ENCODE measurements at places on chromosomes 5 and 9.

- no peak for DNase-seq
These were observed 118.6 kb downstream of the KCTD16 start for GRCh38 chr5:144289277-144289676.

DNA sequence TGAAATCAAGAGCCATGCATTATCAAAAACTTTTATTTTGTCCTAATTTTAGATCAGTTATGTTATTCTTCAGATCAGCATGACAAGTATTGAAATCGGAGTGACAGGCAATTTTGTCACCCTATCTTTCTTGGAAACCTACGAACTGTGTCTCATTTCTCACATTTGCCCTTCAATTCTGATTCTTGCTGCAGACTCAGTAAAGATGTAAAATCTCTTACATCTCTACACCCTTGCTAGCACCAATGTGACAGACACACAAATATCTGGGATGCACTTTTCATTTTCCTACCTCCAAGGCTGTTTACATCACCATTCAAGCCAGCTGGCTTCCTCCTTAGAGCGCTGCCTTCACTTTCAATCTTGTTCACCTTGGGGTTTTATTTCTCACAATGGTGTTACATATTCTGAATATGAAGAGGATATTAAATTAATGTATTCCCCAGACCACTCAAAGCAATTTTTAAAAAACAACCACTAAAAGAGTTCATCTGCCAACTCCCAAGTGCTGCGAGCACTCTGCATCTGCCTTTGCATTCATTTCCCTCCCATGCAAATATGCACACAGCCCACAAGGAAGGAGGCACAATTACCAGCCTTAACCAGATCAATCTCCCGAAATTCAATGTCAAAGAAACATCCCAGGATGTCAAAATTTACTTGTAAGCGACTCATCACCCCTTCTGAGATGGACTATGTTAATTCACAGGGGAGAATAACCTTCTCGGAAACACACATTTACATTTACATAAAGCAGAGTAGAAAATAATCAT is 164.3 kb downstream of the ENC1 start:
- no peak for DNase-seq

DNA sequence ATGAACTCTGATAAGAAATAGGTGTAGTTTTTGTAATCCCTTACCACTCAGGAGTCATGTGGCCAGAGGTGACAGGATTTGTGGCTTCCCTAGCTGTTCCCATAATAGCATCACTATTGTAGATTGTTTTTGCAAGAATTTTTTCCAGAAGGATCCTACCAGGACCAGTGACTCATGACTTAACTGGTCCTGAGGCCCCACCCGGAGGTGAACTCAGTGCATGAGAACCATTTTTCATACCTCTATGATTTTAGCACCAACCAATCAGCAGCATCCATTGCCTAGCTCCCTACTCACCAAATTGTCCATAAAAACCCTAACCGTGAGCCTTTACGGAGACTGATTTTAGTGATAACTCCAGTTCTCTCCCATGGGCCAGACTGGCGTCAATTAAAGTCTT is 484.8 kb downstream of the PSAT1 start:
- no peak for DNase-seq

GRCh38 chr9:70000469-70000868 is 43.2 kb upstream of the MAMDC2 start:
- no peak for DNase-seq

DNA sequence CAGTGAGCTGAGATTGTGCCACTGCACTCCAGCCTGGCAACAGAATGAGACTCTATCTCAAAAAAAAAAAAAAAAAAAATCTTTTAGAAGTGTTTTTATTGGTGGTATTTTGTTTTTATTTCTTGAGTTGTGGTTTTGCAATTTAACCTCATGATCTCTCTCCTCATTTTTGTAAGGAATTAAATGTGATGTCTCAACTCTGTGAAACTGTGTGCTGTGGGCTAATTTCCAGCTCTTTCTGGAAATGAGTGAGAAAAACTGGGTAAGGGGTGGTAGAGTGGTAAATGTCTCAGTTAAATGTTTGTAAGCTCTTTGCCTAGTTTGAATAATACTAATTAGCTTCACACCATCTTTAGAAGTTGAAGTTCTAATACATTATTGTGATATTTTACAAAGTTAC is 29.0 kb downstream of the ACO1 start:
- DNase-seq, result no peak

- DNase-seq, result peak; percentile 25
These were observed 4.2 kb downstream of the TRIM7 start for GRCh38 chr5:181200816-181201215.

DNA sequence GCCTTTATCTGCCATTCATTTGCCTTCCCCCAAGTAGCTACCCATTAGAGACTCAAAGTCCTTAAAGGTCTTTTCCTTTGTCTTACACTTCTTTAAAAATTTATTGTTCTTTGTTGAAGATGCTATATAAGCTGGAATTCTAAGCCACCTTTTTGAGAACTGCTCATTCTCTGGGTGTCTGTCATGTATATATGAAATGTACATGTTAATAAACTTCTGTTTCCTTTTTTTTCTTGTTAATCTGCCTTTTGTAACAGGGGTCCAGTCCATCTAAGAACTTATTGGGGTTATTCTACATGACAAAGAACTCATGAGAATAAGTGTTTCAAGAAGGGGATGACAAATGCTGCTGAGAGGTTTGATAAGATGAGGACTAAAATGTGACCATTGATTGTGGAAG is 41.5 kb downstream of the PCDHAC2 start:
- no peak for DNase-seq

DNA sequence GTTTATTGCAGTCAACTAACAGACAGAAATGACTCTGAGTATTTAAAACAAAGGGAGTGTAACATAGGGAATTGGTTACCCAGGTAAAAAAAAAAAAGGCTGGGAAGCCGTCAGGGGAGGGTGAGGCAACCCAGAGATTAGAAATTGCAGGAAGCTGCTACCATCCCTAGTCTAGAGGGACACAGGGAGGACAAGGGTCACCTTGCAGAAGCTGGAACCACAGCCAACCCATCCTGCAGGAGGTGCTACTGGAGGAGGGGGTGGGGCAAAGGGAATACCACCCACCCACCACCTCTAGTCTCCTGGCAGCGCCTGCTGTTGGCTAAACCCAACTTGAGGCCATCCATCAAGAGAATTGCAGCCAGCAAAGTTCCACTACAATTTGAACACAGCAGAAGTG is 6.5 kb downstream of the CAST start:
- peak; percentile 20 for DNase-seq

DNA sequence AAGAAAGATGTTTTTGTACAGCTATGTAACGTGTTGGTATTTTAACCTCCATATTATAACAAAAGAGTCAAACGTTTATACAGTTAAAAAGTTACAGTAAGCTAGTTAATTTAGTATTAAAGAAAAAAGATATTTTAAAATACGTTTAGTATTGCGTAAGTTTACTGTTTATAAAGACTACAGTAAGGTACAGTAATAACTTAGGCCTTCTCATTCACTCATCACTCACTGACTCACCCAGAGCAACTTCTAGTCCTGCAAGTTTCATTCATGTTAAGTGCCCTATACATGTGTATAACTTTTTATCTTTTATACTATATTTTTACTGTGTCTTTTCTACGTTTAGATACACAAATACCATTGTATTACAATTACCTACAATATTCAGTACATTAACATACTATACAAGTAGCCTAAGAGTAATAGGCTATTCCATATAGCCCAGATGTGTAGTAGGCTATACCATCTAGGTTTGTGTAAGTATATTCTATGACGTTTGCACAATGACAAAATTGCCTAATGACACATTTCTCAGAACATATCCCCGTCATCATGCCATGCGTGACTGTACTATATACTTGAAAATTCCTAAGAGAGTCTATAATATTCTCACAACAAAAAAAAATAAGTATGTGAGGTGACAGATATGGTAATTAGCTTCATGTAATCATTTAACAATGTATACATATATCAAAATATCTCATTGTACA is 33.8 kb downstream of the ERP44 start:
- DNase-seq, result no peak

DNA sequence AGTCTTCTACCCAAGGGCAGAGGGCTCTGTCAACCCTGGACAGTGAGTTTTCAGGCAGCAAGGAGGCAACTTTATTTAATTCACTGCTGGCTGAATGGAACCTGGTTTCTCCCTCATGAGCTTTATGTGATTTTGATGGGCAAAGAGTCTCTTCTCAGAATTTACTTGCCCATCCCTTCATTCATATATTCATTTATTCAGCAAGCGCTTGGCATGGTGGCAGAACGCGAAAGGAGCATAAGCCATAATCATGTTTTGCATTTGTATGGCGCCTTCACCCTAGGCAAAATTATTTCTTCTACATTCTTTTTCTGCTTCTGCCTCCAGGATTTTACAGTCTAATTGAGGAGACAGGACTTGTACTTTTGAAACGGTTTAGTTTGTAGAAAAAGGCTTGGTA is 8.0 kb downstream of the DELE1 start:
- no peak for DNase-seq

- peak; percentile 21 for DNase-seq
These were observed 91.1 kb downstream of the BRINP1 start for GRCh38 chr9:119278171-119278570.

DNA sequence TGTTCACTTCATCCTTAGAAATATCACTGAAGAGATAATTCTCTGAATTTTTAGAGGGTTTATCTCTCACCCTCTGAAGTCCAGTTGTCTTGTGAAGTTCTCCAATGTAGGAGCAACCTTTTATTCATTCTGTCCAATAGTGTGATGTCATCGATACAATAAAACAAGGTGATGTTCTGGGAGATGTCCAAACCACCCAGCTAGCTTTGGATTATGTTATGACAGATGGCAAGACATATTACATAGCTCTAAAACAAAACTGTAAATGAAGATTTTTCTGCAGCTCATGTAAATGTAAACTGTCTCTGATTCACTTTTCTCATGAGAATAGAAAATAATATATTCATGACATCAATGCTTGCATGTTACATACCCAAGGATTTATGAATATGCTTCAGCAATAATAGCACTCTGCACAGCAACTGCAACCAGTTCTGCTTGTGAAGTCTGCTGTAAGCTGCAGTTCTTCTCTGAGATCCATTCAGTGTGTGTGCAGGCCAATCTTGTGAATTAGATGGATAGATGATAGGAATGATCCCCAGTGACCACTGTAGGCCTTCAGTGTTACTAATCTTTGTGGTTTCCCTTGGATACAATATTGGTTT is 172.6 kb upstream of the CDH12 start:
- no peak for DNase-seq

DNA sequence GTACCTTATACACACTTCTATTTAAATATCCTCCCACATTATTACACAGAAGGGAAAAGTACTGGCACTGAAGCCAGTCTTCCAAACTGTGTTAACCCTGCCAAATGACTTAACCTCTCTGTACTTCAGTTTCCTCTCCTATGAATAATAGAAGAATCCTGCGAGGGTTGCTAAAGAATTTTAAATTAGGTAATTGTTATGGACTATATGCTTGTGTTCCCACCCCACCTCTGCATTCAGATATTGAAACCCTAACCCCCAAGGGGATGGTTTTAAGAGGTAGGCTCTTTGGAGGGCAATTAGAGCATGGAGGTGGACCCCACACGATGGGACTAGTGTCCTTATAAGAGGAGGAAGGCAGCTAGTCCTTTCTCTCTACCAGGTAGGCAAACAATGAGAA is 72.7 kb downstream of the TTLL11 start:
- DNase-seq, result no peak

DNA sequence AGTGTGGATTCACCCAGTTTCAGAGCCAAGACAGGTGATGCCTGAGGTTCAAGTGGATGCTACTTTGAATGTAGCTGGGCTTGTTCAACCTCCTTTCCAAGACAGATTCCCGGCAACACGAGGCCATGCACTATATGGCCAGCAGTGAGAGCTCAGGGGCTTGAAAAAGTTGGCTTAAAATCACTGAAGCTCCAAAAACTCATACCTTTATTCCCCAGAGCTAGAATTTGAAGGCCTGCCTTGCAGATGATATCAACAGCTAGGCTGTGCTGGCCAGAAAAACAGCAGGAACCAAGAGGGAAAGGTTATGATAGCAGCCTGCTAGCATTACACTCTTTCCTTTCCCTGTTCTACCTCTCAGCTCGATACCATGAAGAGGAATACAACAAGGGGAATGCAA is 120.2 kb upstream of the DAB2 start:
- no peak for DNase-seq

All from WTC11 (cell line).